Breast epithelium (tissue), 4 donors: ENCODE measurements at places on chromosomes 2 and 18. TPM values are rescaled to one million over a fixed set of nuclear protein-coding genes. Genes with fewer than 3 reads are reported as not detected.
A peak's percentile ranks its signal among the peaks of the same experiment; 100 is the strongest.

DNA sequence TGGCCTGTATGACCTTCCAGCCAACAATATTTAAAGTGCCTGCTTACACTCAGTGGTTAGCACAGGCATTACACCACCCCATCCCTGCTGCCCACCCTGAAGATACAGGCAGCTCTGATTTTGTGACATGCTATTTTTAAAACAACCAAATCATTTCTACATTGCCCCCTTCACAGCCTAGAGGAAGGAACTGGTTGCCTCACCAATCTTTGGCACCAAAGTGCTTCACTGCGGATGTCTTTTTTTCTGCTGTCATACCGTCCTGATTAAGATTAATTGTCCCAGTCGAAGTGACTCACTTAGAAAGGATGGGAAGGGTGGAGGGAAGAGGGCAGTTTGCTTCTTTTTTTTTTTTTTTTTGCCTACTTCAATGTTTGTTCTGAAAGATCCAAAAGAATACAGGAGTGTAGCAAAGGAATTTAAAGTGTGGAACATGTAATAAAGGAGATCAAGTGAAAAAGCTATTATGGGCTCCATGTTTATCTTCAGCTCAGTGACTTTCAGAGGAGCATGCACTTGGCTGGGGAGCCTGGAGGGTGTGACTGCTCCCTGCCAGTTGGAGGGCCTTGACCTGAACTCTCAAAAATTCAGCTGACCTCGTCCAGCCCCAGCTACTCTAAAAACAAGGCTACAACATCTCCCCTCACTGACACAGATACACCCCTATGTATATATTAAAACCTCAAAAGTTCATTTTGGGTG lies 501.1 kb upstream of the TNP1 start:
- no peak for DNase-seq
- no peak overlapping the region for H3K4me3 ChIP-seq
- H3K27me3 ChIP-seq = no peaks in the 10 kb centered on the region
- H3K4me1 ChIP-seq = no peaks in the 10 kb centered on the region
- peak overlapping the region; percentile 26 for H3K27ac ChIP-seq

- H3K4me3 ChIP-seq = no peak overlapping the region
- no peaks in the 10 kb centered on the region for H3K4me1 ChIP-seq
- no peak for DNase-seq
- H3K27ac ChIP-seq = no peak overlapping the region
- H3K36me3 ChIP-seq = no peaks in the 10 kb centered on the region
- no peaks in the 10 kb centered on the region for H3K27me3 ChIP-seq
Measured at GRCh38 chr18:76668546-76668945, 153.8 kb upstream of the ZNF236 start.

- no peak overlapping the region for H3K4me3 ChIP-seq
- H3K27ac ChIP-seq = peak overlapping the region; percentile 50
- no peak for DNase-seq
- no peaks in the 10 kb centered on the region for H3K4me1 ChIP-seq
- no peaks in the 10 kb centered on the region for H3K27me3 ChIP-seq
Measured at GRCh38 chr2:216632346-216632951, 771 bp upstream of the IGFBP2 start.

Gene RAX
- not detected for total RNA-seq

Gene RAB27B
- total RNA-seq = 11.8 TPM

- H3K27me3 ChIP-seq = no peaks in the 10 kb centered on the region
- H3K27ac ChIP-seq = no peak overlapping the region
- H3K4me3 ChIP-seq = no peak overlapping the region
Measured at GRCh38 chr2:4300616-4301015, 597.2 kb downstream of the DCDC2C start.
